ENCODE measurements at places on chromosomes 1 and 21.

GRCh38 chr1:152024223-152024622 lies 12.6 kb downstream of the S100A11 start:
- no peak for DNase-seq

- DNase-seq = no peak
Measured at GRCh38 chr1:234559152-234559901, 50.7 kb downstream of the IRF2BP2 start.

DNA sequence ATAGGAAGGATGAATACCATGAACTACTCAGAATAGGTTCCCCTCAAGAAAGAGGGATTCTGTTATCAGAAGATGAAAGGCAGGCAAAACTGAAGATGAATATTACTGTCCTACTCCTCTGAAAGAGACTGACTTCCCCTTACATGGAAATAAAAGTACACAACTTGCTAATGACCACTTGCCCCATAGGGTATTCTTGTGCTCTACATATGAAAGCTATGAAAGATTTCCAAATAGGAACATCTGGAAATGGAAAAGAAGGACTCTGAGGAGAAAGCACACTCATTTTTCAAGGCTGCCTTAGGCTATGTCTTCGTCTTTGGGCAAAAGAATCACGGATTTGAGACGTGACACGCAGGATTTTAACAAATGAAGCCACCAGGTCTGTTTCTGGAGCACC lies 170.1 kb upstream of the DAB1 start:
- DNase-seq = no peak

DNA sequence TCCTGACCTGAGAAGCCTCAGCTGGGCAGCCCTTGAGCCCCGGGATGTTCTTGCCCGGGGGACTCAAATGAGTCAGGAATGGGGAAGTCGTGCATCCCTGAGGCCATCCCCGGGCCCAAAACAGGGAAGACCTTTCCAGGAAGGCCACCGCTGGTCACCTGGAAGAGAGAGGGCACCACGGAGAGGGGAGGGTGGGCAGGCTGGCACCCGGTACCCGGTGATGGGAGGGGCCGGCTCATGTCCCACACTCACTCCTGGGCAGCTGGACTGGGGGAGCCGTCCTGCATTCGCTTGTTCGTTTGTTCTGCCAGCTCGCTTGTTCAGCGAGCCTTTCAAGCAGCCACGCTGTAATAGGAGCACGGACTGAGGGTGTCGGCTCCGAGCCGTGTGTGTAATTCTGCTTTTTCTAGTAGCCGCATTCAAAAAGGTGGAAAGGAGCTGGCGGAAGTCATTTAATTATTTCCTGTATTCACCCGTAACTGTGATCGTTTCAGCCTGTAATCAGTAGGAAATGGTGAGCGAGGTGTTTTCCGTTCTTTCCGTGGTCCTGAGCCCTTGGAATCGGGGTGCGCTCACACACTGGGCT lies 48.4 kb upstream of the CCDC27 start:
- DNase-seq = no peak

DNA sequence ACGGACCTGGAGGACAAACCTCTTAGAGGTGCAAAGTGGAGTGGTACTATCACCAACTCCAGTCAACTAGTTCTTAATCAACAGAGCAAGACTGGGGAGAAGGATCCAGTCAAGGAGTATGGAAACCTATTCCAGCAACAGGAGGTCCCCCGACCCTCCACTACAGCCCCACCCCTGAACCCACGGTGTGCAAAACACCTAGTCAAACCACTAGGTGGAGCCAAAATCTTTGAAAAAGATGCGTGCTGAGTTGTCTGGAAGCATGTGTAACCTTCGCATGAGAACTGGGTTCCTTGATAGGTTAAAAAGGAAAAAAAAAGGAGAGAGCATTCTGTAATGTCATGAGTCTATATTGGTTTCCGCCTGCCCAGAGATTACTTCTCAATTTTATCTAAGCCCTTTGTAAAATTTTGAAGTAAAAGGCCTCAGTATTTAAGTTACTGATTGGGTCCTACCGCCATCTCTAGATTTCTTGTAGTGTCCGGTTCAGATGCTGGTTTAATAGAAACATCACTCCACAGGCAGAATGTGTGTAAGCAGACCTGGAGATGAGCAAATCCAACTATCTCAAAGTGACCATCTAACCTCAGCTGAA lies 81.9 kb upstream of the HAO2 start:
- DNase-seq = no peak

- DNase-seq = no peak
Measured at GRCh38 chr1:55912438-55912837, 666.9 kb downstream of the PLPP3 start.

All from T-helper 1 cell (primary cell).